ENCODE measurements at places on chromosomes 1 and 21.

GRCh38 chr1:216119600-216119999 is 303.6 kb downstream of the USH2A start:
- no peaks in the 10 kb centered on the region for H3K27me3 ChIP-seq
- H3K4me1 ChIP-seq: no peaks in the 10 kb centered on the region
- no peak overlapping the region for H3K27ac ChIP-seq

- H3K36me3 ChIP-seq: peaks cover 51% of the 10 kb centered on the region
- H3K27me3 ChIP-seq: no peaks in the 10 kb centered on the region
- DNase-seq: no peak
Observed at GRCh38 chr1:51378871-51379270, 48.5 kb upstream of the TTC39A start.

GRCh38 chr1:27507960-27508665 is 18.1 kb upstream of the WASF2 start:
- H3K36me3 ChIP-seq: no peaks in the 10 kb centered on the region
- peaks cover 4% of the 10 kb centered on the region for H3K4me1 ChIP-seq
- no peak for DNase-seq
- H3K4me3 ChIP-seq: no peak overlapping the region
- H3K27me3 ChIP-seq: no peaks in the 10 kb centered on the region

- DNase-seq: no peak
- no peaks in the 10 kb centered on the region for H3K36me3 ChIP-seq
Observed at GRCh38 chr21:26813426-26813998, 31.7 kb downstream of the ADAMTS1 start.

DNA sequence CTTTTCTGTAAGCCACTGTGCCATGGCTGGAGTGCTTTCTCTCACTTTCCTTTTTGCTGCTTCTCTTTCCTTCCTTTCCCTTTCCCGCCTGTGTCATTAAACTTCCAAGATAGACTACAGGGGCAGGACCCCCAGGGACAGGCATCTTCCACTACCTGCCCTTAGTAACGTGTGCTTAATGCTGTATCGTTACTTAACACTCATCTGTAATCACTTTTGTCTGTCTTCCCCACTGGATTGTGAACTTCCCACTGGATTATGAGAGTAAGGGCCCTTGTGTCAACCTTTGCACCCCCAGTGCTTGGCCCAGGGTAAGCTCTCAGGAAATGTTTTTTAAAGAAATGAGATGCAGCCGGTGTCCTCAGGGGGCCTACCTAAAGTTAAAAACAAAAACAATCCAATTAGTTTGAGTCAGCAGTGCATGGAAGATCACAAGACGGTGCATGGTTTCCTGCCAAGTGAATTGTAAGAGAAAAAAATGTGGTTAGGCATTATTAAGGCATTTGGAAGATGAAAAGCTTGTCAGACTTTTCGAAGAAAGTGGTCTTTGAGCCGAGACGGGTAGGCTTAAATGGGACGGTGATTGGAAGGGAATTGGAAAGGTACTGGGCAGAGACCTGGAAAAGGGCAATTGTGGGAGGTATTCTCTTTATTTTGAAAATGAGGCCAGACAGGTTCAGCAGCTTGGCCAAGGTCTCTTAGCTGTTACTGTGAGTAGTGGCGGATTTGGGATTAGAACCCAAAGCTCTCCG is 958 bp downstream of the LYPLAL1 start:
- no peaks in the 10 kb centered on the region for H3K27me3 ChIP-seq
- peak overlapping the region; percentile 98 for H3K4me3 ChIP-seq
- H3K4me1 ChIP-seq: peaks cover 32% of the 10 kb centered on the region
- peak; percentile 29 for DNase-seq
- peak overlapping the region; percentile 96 for H3K27ac ChIP-seq

GRCh38 chr1:29602203-29602602 is 365.9 kb downstream of the PTPRU start:
- peak; percentile 4 for DNase-seq
- no peak overlapping the region for H3K4me3 ChIP-seq
- no peaks in the 10 kb centered on the region for H3K4me1 ChIP-seq
- H3K36me3 ChIP-seq: no peaks in the 10 kb centered on the region
- H3K27me3 ChIP-seq: peaks cover 2% of the 10 kb centered on the region
- H3K27ac ChIP-seq: no peak overlapping the region

- peak; percentile 27 for DNase-seq
- no peak overlapping the region for H3K4me3 ChIP-seq
- peaks cover 3% of the 10 kb centered on the region for H3K36me3 ChIP-seq
- peaks cover 13% of the 10 kb centered on the region for H3K4me1 ChIP-seq
Observed at GRCh38 chr1:154186177-154186576, 5.7 kb downstream of the TPM3 start.

GRCh38 chr1:17671741-17672140 is 83.4 kb upstream of the ACTL8 start:
- H3K4me3 ChIP-seq: peak overlapping the region; percentile 63
- H3K4me1 ChIP-seq: peaks cover 12% of the 10 kb centered on the region
- peak overlapping the region; percentile 33 for H3K27ac ChIP-seq

DNA sequence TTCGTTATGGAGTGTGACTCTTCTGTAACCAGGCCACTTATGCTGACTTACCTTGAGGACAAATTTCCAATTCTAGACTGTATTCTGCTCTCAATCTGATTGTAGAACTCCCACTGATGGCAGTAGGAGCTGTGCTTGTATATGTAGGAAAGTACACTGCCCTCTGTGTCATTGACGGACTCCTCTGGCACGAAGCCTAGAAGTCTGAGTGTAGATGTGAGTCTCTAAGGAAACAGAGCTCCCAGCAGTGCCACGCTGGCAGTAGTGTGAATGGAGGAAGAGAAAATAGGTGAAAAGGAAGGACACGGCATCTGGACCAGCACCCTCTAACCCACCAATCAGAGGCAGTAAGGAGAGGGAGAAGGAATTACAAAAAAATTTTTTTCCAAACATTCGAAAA is 130.4 kb upstream of the ADGRL2 start:
- H3K27ac ChIP-seq: no peak overlapping the region
- no peaks in the 10 kb centered on the region for H3K27me3 ChIP-seq

- peaks cover 18% of the 10 kb centered on the region for H3K4me1 ChIP-seq
- no peak for DNase-seq
- no peak overlapping the region for H3K27ac ChIP-seq
- H3K4me3 ChIP-seq: no peak overlapping the region
Observed at GRCh38 chr1:154624746-154625643, 17.0 kb upstream of the ADAR start.

- peak overlapping the region; percentile 63 for H3K4me3 ChIP-seq
- peaks cover 12% of the 10 kb centered on the region for H3K4me1 ChIP-seq
- DNase-seq: no peak
- no peaks in the 10 kb centered on the region for H3K36me3 ChIP-seq
- H3K27ac ChIP-seq: peak overlapping the region; percentile 33
Observed at GRCh38 chr1:17672226-17672625, 82.9 kb upstream of the ACTL8 start.

DNA sequence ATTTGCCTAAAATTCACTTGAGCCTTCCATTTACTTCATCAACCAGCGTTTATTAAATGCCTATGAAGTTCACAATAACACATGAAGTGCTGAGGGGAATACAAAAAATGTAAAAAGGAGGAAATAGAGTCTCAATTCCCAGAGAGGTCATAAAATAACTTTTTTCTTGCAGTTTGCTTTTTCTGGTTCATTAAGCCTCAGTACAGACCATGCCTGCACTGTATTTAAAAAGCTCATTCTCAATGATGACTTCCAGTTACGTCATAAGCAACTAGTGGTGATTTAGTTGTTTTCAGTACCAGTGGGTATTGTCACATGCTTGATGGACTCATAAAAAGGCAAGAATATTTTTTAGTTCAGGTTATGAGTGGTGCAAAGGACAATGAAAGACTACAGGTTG is 160.1 kb upstream of the UBE2U start:
- H3K4me3 ChIP-seq: no peak overlapping the region
- DNase-seq: no peak
- peaks cover 7% of the 10 kb centered on the region for H3K27me3 ChIP-seq
- no peaks in the 10 kb centered on the region for H3K4me1 ChIP-seq

GRCh38 chr1:210415846-210416448 is 87.2 kb downstream of the HHAT start:
- H3K27me3 ChIP-seq: no peaks in the 10 kb centered on the region
- no peak overlapping the region for H3K27ac ChIP-seq
- peaks cover 26% of the 10 kb centered on the region for H3K36me3 ChIP-seq
- H3K4me3 ChIP-seq: no peak overlapping the region

- peak; percentile 21 for DNase-seq
Observed at GRCh38 chr21:42850866-42851391, 28.4 kb downstream of the WDR4 start.

DNA sequence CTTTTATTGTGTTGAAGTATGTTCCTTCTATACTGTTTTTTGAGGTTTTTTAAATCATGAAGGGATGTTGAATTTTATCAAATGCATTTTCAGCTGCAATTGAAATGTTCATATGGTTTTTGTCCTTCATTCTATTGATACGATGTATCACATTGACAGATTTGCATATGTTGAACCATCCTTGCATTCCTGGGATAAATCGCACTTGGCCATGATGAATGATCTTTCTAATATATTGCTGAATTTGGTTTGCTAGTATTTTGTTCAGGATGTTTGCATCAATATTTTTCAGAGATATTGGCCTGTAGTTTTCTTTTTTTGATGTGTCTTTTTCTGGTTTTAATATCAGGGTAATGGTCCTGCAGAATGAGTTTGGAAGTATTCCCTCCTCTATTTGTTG is 214.0 kb downstream of the LMO4 start:
- H3K27me3 ChIP-seq: no peaks in the 10 kb centered on the region
- no peak for DNase-seq
- H3K27ac ChIP-seq: no peak overlapping the region
- no peaks in the 10 kb centered on the region for H3K4me1 ChIP-seq

GRCh38 chr1:223266632-223267172 is 97.3 kb downstream of the SUSD4 start:
- no peaks in the 10 kb centered on the region for H3K4me1 ChIP-seq
- no peaks in the 10 kb centered on the region for H3K36me3 ChIP-seq
- peaks cover 10% of the 10 kb centered on the region for H3K27me3 ChIP-seq
- H3K4me3 ChIP-seq: no peak overlapping the region
- no peak overlapping the region for H3K27ac ChIP-seq

- no peaks in the 10 kb centered on the region for H3K27me3 ChIP-seq
- H3K36me3 ChIP-seq: peaks cover 3% of the 10 kb centered on the region
- H3K27ac ChIP-seq: no peak overlapping the region
- no peak overlapping the region for H3K4me3 ChIP-seq
Observed at GRCh38 chr1:197761654-197762053, 13.6 kb downstream of the DENND1B start.

GRCh38 chr1:114189398-114189797 is 35.7 kb upstream of the SYT6 start:
- no peaks in the 10 kb centered on the region for H3K36me3 ChIP-seq
- H3K4me1 ChIP-seq: no peaks in the 10 kb centered on the region
- H3K27ac ChIP-seq: no peak overlapping the region
- H3K27me3 ChIP-seq: peaks cover 24% of the 10 kb centered on the region
- DNase-seq: no peak

DNA sequence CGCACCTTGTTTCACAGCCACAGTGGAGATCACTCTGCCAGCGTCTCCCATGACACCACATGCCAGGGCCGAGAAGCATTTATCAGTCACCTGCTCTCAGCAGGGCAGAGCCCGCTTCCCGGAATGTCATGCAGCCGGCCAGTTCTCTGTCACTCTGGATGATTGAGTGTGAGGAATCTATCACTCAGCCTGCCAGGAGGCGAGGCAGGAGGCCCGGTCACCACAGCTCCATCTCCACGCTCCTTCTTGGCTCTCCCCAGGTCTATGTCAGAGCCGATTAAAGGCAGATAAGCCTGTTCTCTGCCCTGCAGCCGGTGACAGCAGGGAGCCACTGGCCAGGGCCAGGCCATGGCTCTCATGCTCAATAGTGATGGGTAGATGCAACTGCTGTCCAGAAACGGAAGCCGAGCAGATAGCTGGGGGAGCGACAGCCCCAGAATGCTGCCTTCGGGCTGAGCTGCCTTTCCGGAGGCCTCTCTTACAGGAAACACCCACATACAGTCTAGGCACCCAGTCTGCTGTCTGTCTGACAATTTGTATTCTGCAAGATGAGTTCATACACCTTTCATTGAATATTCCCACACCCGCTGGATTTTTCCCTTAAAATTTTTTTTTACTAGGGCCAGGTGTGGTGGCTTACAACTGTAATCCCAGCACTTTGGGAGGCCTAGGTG is 64.1 kb downstream of the ACTL8 start:
- peaks cover 3% of the 10 kb centered on the region for H3K36me3 ChIP-seq
- H3K4me1 ChIP-seq: no peaks in the 10 kb centered on the region
- H3K27me3 ChIP-seq: peaks cover 5% of the 10 kb centered on the region
- no peak overlapping the region for H3K4me3 ChIP-seq

- peaks cover 3% of the 10 kb centered on the region for H3K4me1 ChIP-seq
- no peak for DNase-seq
- H3K27me3 ChIP-seq: peaks cover 14% of the 10 kb centered on the region
- H3K27ac ChIP-seq: no peak overlapping the region
- no peaks in the 10 kb centered on the region for H3K36me3 ChIP-seq
Observed at GRCh38 chr1:3730543-3731247, 21.6 kb upstream of the CCDC27 start.

DNA sequence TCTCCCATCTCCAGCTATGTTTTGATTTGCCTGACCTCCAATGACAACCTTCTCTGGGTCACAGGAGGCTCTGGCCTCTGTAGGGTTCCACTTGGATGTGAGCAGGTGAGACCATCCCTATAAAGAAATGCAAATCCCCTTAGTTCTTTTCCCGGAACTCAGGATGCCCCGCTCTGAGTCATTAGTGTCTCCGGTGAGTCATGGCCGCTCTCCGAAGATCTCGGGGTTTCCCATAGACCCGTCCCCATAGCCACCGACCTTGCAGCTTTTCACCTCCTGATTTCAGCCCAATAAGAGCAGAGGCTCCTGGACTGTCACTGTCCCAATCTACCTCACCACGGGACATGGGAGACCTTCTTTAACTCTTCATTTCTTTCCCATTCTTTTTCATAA is 98.2 kb downstream of the PGBD5 start:
- peaks cover 10% of the 10 kb centered on the region for H3K4me1 ChIP-seq
- no peak overlapping the region for H3K27ac ChIP-seq
- H3K4me3 ChIP-seq: no peak overlapping the region
- no peaks in the 10 kb centered on the region for H3K36me3 ChIP-seq

GRCh38 chr1:226185141-226186036 is 1.2 kb downstream of the ACBD3 start:
- DNase-seq: no peak
- H3K4me3 ChIP-seq: peak overlapping the region; percentile 95
- H3K27me3 ChIP-seq: no peaks in the 10 kb centered on the region
- H3K27ac ChIP-seq: peak overlapping the region; percentile 96
- H3K4me1 ChIP-seq: peaks cover 17% of the 10 kb centered on the region
- H3K36me3 ChIP-seq: peaks cover 4% of the 10 kb centered on the region

GRCh38 chr1:192941722-192942411 is 117.3 kb downstream of the UCHL5 start:
- peaks cover 2% of the 10 kb centered on the region for H3K36me3 ChIP-seq
- H3K4me3 ChIP-seq: no peak overlapping the region
- no peaks in the 10 kb centered on the region for H3K27me3 ChIP-seq
- peaks cover 7% of the 10 kb centered on the region for H3K4me1 ChIP-seq

DNA sequence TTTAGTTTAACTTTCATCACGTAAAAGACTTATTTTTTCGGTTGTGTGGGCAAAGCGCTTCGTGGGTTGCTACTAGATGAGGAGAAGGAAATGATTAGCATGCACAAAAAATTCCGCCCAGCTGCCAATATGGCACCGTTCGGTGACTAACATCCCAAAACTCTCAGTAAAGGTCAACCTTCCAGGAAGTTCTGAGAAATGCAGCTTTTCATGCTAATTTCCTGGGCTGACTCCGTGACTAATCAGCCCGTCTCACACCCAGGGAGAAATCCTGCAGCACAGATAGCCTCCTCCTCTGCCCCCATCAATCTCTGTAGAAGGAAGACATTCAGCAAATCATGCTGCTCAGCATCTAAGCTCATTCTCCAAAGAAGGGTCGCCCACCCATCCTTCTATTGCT is 34.1 kb downstream of the TMCO4 start:
- H3K4me1 ChIP-seq: peaks cover 12% of the 10 kb centered on the region
- no peak for DNase-seq
- H3K4me3 ChIP-seq: no peak overlapping the region
- no peaks in the 10 kb centered on the region for H3K27me3 ChIP-seq

Data from memory B cell (primary cell).